Brain microvascular endothelial cell (primary cell): ENCODE measurements at places on chromosomes 2 and 18.

DNA sequence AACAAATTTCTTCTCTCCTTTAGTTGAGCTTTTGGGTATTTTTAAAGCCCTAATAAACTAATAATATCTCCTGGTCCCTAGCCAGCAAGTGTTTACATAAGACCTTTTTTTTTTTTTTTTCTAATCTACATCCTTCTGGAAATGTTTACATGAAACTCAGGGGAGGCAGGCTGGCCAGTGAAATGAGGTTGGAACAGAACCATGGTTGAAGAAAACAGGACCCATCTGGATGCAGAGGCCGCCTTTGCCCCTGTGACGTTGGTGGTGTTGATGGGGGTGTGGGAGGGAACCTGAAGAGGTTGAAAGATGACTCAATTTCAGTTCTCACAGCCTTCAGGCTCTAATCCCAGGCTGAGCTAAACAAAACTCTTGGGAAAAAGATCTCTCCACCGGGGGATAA lies 118.5 kb downstream of the NRP2 start:
- DNase-seq: peak; percentile 49

DNA sequence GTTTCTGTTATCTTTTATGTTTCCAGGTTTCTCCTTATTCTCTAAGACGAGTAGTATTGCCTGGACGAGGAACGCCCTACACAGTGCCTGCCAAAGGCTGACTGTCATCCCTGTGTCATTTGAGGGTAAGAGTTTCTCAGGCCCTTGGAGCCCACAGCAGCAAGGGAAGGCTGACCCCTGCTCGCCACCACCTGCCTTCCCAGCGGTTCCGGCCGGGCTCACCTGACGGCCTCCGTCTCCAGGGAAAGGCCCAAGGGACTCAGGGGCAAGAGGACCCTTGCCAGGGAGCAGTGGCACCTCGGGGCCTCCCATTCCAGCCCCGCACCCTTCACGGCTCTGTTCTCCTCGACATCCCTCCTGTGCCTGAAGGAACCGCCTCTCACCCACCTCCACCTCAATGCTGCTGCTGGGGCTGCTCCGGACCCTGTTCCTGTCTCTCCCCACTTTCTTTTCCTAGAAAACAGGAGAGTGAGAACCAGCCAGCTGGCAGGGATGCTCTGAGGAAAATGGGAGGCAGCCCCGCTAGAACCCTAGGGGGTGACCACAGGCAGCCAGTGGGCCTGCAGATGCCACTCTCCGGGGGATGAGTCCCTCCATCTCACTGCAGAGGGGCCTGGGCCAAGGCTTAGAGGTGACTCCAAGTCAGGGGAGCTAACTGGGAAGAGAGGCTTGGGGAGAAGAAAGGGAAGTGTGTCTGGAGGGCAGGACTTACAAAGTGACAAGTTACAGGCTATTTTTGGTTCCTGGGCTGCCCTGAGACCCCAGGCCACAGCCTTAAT lies 1.9 kb downstream of the LIMS2 start:
- no peak for DNase-seq

DNA sequence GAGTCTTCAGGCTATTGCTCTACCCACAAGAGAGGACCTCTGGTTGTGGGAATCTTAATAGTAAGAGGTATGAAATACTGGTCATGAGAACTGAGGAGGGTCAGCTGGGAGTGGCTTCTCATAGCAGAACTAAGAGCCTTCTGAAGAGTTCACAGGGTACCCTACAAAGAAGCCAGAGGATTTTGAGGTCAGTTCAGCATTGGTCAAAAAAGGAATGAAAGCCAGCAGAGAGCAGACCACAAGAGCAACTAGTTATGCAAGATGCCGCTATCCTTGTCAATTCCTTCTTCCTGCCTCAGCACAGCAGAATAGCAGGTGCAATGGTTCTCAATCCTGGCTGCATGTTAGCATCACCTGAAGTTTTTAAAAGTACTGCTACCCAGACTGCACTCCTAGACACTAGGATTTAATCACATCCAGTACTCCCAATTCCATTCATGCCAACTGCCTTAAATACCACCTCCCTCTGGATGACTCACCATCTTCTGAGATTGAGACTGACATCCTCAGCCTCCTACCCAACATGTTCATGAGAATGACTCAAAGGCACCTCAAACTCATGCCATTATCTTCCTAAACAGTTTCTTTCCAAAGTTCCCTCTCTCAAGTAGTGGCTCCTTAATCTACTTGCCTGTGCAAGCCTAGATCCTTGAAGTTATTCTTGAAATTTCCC lies 81.0 kb upstream of the RBMS1 start:
- peak; percentile 79 for DNase-seq

- peak; percentile 23 for DNase-seq
These were observed 266.3 kb upstream of the LYPD1 start for GRCh38 chr2:132936261-132936660.

- DNase-seq: no peak
These were observed 58.9 kb upstream of the ARL5A start for GRCh38 chr2:151887164-151887563.

- peak; percentile 89 for DNase-seq
These were observed 180.0 kb upstream of the TPO start for GRCh38 chr2:1233281-1233680.

GRCh38 chr2:79487399-79487798 lies 25.5 kb upstream of the CTNNA2 start:
- no peak for DNase-seq

GRCh38 chr2:15061268-15061667 lies 428.8 kb downstream of the LRATD1 start:
- no peak for DNase-seq

GRCh38 chr2:232761301-232761907 lies 15.0 kb downstream of the KCNJ13 start:
- DNase-seq: peak; percentile 32
